Fibroblast of lung (primary cell): ENCODE measurements at places on chromosomes 1 and 21.
A peak's percentile ranks its signal among the peaks of the same experiment; 100 is the strongest.

GRCh38 chr1:108679586-108680213, 12.4 kb upstream of the PRPF38B start:
- DNase-seq = no peak

DNA sequence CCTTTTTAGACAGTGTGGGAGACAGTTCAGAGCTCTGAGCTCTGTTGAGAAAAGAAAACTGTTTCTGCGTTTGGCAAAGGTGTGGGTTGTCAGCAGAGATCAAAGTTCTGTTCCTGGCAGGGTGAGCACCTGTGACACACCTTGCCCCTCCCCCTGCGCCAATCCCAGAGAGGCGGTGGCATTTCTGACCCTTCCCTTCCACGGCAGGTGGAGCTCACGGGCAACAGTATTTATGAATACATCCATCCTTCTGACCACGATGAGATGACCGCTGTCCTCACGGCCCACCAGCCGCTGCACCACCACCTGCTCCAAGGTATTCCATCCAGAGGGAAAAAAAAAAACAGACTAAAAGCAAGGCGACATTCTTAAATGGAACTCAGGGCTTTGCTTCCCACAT, 20.7 kb downstream of the SIM2 start:
- no peak for DNase-seq

DNA sequence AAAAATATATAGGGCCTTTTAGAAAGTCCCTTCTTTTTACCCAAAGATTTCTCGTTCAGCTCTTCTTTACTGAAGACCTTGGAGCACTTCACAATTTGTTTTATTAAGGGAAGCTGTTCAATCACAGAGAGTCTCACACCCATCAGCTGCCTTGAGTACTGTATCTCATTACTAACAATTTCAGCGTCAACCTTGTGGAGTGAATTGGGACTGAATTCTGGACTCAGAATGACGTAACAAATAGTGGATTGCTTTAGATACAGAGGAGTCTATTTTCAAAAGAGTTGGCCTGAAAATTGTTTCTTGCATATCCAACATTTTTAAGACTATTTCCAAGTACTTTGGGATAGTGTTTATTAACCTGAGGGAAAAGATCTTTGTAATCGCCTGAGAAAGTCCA, 7.9 kb downstream of the MAP10 start:
- DNase-seq = no peak

DNA sequence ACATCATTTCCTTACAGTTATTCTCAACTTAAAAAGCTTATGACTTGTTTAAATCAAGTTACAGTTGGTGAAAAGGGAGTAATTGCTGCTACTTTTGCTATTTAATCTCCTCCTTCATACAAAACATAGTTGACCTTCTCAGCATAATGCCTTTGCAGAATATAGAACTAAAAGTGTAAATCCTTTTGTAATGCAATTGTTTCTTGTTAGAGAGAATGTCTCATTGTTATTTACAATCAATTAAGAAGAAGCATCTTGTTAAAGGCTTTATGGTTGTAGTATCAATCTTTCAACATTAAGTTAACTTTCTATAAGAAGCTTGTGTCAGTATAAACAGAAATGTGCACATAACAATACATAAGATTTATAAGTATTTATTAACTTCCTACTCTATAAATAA, 360.7 kb downstream of the BRINP3 start:
- DNase-seq = no peak

- DNase-seq = no peak
Measured at GRCh38 chr1:92372164-92372563, 73.3 kb downstream of the RPAP2 start.

- peak; percentile 76 for DNase-seq
Measured at GRCh38 chr1:9150582-9151327, 21.9 kb upstream of the GPR157 start.

DNA sequence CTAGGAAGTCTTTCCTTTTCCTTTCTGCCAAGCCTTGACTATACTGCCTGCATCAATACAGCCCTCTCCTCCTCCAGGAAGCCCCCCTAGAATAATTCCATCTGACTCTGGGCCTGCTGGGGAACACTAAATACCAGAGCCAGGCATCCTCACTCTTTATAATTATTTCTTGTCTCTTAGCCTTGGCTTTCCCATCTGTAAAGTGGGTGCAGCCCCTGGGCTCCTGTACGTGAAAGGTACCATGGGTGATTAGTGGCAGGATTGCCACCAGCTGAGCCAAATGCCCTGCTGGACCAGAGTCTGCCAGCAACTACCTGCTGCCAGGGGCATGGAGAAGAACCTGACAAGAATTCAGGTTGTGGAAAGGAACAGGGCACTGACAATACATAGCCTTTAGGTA, 58.7 kb downstream of the LGR6 start:
- DNase-seq = no peak

- no peak for DNase-seq
Measured at GRCh38 chr21:41815652-41816582, 49.1 kb upstream of the RIPK4 start.

- DNase-seq = no peak
Measured at GRCh38 chr1:36994294-36994693, 40.0 kb downstream of the GRIK3 start.

DNA sequence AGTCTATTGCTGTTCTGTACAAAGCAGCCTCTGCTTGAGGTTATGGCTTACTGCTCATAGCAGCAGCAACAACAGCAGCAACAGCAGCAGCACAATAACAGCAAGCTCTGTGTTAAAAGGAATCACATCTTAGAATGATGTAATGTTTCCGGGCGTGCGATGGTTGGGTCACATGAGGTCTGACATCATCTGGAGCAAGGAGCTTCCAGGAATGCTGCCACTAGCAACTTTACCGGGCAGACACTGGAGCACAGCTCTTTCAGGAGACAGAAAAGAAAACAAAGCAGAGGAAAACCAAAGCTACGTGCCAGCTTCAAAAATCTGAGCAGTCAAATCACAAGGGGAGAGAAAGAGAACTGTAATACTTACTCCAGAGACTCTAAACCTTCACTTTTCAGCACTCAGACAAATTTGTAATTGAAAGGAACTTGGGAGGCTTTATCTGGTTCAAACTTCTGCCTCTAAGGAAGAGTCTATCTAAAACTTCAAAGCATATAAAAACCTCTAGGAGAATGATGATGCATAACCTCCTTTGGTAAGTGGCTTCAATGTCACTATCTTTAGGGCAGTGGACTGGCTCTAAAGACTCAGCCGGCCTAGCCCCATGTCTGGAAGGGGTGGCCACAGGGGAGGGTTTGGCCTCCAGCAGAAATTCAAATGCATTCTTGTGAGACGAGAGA, 28.3 kb upstream of the RAB3GAP2 start:
- peak; percentile 93 for DNase-seq
